ENCODE measurements at places on chromosomes 4 and X.
A peak's percentile ranks its signal among the peaks of the same experiment; 100 is the strongest.

GRCh38 chr4:27096142-27096824, 235.6 kb downstream of the STIM2 start:
- no peak for DNase-seq

DNA sequence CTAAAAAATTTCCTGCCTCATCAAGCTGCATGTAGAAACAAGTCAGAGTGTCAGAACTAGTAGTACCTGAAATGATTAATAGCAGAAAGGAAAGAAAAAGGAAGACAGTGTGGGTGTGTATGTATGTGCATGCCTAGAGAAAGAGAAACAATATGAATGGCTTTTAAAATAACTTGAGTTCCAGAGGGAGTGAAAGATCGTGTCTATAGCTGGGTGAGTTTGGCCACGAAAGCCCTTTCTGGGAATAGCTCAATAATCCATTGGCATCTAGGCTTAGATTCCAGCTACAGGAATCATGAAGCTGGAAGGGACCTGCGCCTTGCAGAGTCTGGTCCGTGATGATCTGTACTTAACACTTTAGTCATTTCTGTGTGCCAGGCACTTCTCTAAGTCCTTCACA, 195.6 kb downstream of the RAPGEF2 start:
- DNase-seq: no peak

GRCh38 chrX:1394731-1395501, 3.0 kb upstream of the SLC25A6 start:
- peak; percentile 66 for DNase-seq

DNA sequence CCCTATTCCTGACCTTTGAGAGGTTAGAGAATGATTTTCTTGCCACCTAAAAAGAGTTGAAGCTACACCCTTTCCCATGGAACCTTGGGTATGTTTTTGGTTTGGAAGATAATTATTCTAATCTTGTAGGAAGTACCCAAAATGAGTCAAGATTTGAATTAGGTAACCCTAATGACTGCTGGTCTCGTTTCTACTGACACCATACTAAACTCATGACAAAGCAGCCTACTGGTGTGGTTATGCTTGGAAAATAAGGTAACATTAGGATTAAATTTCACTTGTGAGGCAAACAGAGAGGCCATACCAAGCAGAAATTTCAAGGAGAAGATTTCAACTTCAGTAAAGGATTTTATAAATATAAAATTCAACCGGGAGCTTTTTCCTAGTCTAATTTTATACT, 107.9 kb downstream of the FBXW7 start:
- no peak for DNase-seq

GRCh38 chrX:15399962-15400391, 15.8 kb upstream of the VEGFD start:
- DNase-seq: no peak

GRCh38 chr4:123018396-123018775, 96.0 kb upstream of the NUDT6 start:
- DNase-seq: no peak

DNA sequence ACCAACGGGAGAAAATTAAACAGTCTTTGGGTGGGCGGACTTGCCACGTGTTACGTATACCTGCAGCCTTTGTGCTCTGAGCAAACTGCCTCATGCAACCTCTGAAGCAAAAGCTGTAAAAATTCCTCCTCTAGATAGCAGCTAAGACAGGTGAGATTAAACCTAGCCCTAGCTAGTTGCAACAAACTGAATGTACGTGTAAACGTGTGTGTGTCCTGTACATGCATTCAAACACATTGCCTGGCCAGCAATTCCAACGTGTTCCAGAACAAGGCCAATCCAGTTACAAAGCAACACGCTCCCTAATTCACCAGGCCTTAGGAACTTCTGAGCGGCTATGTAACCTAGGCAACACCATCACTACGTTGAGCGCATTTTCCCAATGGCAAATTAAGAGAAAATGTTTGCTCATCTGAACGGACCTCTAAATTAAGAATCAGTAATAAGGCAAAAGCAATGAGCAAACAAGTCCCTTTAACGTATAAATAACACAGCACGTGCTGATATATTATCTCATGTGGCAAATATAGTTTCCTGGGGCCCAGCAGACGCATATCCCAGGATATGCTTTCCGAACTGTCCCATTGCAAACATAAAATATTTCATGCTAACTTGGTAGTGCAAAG, 792 bp downstream of the PPID start:
- no peak for DNase-seq

- DNase-seq: no peak
Measured at GRCh38 chr4:56752985-56753384, 68.5 kb downstream of the SPINK2 start.

DNA sequence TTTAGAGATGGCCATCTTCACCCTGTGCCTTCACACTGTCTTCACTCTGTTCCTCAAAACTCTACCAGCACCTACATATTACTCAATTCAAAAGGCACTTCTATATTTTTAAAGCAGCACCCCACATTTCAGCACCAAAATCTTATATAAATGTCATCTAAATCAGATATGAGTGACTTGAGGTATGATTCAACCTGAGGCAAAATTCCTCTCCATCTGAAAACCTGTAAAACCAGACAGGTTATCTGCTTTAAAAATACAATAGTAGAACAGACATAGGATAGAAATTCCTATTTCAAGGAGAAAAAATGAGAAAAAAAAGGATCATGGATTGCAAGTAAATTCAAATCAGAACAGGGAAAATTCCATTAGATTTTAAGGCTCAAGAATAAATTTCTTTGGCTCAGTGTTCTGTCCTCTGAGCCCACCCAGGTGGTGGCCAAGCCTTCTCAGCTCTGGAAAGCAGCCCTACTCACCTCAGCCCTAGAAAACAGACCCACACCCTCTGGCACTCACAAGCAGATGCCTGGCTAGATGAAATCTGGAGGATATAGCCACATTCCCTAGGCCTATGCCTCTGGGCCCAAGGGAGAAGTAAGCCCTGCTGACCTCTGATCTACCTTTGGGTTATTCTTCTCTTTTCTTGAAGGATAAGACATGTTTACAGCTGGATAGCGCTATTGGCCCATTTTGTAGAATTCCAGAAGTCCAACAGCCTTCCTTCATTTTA, 240.4 kb upstream of the ZCCHC13 start:
- no peak for DNase-seq

- DNase-seq: no peak
Measured at GRCh38 chr4:43126595-43126994, 234.1 kb downstream of the GRXCR1 start.

GRCh38 chrX:25544641-25545040, 528.9 kb upstream of the ARX start:
- no peak for DNase-seq

Data from posterior cingulate gyrus (tissue), 11 donors.